HCEC 1CT (cell line): ENCODE measurements at places on chromosomes 16 and 17.

DNA sequence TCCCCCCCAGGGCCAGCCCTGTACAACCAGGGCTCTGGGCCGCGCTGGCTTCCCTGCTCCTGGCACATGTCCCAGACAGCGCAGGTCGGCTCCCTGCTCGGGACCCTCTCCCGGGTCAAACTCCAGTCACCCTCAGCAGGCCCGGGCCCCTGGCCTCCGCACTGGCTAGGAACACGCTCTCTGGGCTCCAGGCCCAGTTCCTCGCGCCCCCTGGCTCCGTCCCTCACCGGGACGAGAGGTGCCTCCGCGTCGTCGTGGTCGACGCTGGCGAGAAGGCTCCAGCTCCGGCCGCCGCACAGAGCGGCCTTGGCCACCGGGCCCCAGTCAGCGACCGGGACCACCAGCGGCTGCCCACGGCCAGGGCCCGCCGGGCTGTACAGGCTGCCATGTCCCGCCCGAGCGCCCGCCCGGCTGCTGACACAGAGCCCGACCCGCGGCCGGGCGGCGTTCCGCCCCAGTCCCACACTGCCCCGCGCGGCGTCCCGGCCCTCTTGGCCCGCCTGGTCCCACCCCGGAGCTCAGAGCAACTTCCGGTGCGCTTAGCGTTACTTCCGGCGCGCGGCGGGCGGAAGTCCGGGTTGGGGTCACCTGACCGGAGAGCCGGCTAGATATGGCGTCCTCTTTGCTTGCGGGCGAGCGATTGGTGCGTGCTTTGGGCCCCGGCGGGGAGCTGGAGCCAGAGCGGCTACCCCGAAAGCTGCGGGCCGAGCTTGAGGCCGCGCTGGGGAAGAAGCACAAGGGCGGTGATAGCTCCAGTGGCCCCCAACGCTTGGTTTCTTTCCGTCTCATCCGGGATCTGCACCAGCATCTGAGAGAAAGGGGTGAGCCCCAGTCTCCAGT lies at the start of gene POLDIP2:
Gene POLDIP2, minus strand, starts transcription at position 467 of the 840 bp plus-strand sequence. Its CDS starts 79 bp downstream, at position 388.
- DNase-seq, result peak; percentile 95

DNA sequence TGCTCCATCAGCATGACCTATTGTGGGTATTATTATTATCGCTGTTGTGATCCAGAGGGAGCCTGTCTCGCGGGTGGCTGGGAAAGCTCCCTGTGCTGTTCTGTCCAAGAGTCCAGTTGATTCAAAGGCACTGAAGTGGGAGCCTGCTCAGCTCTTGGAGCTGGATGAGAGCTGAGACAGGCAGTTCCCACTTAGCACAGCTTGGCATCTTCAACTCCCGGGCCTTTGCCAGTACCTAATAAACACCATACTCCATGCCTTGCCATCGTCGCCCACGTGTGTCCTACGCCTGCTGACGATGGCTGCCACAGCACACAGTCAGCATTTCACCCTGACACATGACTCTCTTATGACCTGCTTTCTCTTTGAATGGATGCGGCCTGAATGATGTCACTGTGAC lies 32.6 kb downstream of the RTN4RL1 start:
- no peak for DNase-seq

GRCh38 chr17:36213695-36214094 lies 2.8 kb downstream of the CCL4L2 start:
- no peak for DNase-seq

DNA sequence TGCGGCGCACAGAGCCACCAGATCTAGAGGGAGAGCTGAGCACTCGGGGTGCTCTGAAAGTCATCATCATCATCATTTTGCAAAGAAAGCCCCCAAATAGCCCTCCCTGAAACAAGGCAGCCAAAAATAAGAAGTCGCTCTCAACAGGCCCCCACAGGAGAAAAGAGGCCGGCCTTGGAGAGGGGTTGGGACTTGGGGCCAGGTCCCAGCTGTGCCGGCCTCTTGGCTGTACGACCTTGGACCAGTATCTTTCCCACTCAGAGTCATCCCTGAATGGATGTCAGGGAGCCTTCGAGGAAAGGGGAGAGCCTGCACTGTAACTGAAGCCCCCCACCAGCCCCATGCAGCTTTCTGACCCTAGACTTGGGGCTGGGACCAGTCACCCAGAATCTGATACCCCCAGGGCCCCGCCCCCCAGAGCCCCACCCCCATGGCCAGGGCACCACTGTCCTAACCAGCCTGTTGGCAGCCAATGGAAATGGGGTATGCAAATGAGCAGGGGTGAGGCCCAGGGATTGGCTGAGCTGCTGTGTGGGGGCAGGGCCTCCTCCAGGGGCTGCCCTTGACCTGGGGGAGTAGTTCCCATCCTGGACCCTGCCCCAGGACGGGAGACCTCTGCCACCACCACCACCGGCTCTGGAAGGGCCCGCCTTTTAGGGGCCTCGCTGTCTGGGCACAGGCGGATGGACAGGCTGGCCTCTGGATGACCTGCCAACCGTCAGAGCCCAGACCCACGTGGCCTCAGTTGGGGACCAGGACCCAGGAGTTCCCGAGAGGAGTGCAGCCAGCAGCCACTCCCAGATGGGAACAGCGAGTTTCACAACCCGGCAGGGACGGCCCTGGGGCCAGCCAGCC lies 15.4 kb downstream of the ZFPM1 start:
- no peak for DNase-seq

DNA sequence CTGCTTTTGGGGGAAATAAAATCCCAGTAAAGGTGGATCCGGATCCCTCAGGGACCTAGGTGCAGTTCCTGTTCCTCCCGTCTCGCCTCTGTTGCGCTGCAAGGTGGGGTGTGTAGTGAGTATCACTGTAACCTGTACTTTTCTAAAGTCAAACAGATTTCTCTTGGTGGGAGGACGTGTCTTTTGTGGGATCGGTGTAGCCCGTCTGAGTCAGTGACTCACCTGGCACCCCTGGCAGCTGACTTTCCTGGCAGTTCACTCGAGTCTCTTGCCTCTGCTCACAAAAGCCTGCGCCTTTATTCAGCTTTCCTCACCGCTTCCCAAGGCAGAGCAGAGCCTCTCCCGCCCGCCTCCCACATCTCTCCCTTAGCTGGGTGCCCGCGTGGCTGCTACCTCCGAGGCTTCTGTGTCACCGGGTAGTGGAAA lies 85.7 kb downstream of the CMIP start:
- DNase-seq, result no peak

DNA sequence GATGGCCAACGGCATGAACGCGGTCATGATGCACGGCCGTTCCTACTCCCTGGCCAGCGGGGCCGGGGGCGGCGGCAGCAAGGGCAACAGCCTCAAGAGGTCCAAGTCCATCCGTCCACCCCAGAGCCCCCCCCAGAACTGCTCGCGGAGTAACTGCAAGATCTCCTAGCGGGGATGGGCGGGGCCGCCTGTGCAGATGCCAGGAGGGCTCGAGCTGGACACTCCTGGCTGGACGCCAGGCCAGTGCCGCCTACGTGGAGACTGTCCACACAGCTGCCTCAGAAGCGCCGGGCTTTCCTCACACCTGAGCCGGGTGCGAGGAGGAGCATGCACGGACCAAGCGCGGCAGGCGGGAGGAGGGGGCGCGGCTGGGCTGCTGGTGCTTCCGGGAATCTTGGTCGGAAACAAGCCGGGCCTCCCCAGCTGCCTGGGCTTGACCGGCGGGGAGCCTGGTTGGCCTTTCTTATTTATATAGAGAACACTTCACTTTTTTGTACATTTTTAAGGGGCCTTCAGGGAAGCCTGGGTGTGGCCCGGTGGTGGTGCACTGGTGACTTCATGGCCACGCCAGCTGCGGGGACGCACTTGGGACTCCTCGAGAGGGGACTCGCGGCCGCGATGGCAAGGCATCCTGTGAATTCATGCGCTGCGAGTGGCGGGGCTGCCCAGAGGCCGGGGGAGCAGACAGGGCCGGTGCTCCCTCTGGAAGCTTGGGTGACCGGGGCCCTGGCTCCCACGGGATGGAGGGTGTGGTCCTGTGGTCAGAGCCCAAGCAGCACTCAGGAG lies 3.1 kb upstream of the WFIKKN1 start:
- DNase-seq, result no peak

GRCh38 chr17:60039114-60039846 lies 39.4 kb downstream of the HEATR6 start:
- no peak for DNase-seq

DNA sequence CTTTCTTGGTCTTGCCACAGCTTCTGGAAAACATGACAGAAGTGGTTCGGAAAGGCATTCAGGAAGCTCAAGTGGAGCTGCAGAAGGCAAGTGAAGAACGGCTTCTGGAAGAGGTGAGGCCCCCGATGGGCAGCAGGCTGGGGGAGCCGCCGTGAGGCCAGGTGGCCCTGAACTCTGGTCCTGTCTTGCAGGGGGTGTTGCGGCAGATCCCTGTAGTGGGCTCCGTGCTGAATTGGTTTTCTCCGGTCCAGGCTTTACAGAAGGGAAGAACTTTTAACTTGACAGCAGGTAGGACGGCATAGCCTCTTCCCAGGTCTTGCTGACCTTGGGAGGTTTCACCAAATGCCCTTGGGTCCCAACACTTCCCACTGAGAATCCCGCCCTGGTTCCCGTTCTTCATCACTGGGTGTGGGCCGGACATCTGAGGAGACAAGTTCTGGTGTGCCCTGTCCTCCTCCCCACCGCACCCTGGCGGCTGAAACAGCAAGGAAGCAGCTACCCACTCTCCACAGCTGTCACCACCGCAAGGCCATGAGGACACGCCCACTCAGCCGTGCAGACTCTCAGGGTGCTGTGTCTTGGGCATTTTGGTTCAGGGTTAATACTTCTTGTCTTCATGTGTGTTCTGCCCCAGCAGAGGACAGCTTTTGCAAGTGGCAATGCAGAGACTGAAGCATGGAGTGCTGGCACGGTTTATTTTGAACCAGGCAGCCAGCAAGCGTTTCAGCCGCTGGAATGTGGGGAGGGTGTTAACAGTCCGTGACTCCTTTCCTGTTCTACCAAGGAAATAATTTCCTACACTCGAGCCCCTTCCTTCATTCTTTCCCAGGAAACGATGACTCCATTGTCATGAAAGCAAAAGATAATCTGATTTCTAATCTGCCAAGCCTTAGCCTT lies 21.4 kb downstream of the NTAN1 start:
- DNase-seq, result no peak

- DNase-seq, result no peak
Measured at GRCh38 chr17:79840269-79840988, 1.2 kb upstream of the CBX4 start.

DNA sequence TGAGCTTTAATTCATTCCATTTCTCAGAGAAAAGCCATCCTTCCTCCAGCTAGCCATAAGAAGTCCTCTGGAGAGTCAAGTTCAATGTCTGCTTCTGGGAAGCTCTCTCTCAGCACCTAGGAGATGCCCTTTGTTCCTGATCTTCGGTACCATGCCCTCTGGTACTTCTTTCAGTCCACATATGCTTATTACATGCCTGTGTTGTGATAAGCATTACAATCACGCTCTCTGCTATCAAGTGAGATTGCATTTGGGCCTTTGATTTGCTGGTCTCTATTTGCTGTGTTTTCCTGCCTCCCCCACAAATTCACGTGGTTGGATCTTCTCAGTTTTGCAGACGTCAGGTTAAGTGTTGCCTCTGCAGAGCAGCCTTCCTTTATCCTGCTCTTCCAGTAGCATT lies 178.1 kb downstream of the TOX3 start:
- no peak for DNase-seq

DNA sequence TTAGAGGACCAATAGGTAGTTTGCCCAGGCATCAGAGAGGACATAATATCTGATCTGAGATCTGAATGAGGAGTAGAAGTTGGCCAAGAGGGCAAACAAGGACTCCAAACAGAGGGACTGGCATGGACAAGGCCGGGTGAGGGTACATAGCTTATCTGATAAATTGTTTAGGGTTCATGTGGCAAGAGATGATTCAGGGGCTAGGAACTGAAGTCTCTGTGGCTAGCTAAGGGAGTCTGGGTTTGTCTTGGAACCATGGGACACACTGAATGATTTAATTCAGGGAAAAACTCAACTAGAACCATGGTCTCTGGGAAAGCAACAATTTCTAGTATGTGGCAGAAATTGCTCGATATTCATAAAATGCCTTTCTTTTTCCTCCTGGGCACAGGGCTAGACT lies 4.1 kb upstream of the AQP8 start:
- no peak for DNase-seq

DNA sequence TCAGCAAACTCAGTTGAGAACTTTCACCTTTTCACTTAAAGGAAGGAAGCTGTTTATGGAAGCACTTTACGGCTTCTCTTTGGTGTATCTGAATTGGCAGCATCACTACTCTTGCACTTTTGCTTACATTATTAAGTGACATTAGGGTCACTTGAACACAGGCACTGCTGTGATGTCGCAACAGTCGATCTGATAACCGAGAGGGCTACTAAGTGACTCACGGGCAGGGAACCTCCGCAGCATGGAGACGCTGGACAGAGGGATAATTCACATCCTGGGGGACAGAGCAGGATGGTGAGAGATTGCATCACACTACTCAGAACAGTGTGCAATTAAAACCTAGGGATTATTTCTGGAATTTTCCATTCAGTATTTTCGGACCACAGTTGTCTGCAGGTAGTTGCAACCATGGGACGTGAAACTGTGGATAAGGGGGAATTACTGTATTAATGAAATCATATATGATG lies 56.5 kb downstream of the DNAH2 start:
- DNase-seq, result peak; percentile 39

GRCh38 chr16:67544329-67544841 lies 15.8 kb downstream of the RIPOR1 start:
- DNase-seq, result no peak

DNA sequence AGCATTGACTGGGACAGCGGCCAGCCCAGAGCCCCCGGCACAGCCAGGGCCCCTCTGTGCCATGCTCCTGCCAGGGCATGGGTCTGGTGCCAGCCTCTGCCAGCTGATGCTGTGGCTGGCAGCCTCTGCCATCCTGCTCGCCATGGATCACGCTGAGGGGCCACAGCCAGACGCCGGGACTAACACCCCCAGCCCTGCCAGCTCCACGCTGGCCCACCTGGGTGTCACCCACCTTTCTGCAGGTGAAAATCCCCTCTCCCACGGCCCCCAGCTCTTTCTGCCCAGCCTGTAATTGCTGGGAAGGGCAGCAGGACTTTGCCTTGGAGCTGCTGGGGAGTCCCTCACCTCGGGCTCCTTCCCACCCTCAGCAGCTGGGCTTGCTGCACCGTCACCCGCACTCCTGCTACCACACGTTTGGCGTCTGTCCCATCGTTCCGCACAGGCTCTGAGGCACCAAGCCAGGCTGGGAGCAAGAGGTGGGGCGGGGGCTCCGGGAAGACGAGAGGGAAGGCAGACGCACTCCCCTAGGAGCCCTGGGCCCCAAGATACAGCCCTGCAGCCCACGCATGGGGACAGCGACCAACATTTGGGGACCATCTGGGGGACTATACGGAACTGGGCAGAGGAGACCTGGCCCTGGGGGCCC lies 42.0 kb upstream of the ACSF3 start:
- DNase-seq, result no peak
